ENCODE measurements at places on chromosomes 6 and 20. TPM values are rescaled to one million over a fixed set of nuclear protein-coding genes. Genes with fewer than 3 reads are reported as not detected.

The PPP2R5D gene
- 11.5 TPM for total RNA-seq

DNA sequence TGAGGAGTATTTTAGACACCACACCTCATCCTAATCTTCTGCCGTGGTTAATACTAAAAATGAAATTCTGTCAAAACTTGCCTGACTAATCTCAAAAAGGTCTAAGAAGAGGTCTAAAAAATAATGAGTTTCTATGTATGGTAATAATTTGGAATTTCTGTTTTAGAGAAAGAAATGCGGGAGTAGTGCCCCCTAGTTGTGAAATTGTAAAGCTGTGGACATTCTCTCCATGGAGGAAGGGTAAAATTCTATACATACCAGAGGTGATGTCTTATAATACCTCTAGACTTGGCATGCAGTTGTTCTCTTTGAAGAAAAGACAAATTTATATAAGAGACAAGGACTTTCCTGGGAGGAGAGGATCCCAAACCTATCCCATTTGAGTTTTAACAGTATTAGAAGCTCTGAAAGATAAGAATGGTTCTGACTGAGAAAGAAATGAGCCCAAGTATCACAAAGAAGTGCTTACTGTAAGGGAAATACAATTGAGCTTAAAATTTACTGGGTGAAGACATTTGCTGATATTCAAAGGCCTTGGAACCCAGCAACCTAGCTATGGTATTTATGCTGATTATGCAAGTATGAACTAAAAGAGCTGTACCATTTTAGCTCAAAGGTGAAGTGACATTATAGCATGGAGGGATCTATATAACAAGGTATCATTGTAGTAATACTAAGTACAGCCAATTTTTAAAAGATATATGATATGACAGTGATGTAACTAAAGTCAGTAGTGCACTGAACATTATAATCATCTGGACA is 5.1 kb upstream of the EPHA7 start:
- no peak for DNase-seq

DNA sequence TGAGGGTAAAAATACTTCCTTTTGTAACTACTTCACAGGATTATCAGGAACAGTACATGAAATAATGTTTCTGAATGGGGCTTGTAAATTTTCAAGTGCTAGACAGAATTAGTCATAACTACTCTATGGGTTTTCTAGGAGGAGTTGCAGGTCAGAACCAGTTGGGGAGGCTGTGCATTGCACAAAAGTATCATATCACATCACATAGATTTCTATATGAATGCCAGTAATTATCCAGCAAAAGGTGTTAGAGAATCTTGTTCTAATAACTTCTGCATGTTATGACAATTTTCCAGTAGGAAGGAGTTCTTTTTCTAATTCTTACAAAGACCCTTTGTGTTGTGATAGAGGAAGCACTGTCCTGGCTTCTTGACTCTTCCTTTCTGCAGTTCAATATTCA is 551.6 kb downstream of the COL12A1 start:
- no peak for DNase-seq

DNA sequence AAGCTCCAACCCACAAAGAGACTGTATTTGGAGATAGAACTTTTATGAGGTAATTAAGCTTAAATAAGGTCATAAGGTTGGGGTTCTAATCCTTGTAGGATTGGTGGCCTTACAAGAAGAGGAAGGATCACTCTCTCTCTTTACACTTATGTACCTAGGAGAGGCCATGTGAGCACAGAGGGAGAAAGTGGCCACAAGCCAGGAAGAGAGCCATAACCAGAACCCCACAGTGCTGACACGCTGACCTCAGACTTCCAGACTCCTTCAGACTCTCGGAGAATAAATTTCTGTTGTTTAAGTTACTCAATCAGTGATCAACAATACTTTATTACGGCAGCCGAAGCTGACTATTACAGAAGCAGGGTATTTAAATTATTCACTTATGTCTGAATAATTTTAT is 430.5 kb upstream of the EPHA7 start:
- DNase-seq, result no peak
